ENCODE measurements at places on chromosomes 3 and 15.

GRCh38 chr15:96207377-96208006, 123.0 kb upstream of the NR2F2 start:
- DNase-seq: no peak

DNA sequence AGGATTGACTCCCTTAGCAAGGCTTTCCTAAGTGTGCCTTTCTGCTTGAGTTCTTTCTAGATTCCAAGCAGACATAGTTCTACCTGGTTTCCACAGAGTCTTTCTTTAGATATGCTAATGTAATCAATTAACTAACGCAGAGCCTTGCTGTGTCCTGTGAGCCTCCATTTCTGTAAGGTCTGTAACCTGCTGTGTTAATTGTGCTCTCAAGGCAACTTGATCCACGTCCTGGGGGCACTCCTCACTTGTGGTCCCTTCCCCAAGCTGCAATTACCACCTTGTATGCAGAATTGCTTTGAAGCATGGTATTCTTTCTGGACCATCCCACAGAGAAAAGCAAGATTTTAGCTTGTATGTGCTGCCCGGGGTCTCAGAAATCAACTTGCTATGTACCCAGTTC, 29.5 kb upstream of the THSD4 start:
- no peak for DNase-seq

GRCh38 chr15:41557673-41558399, 1.2 kb upstream of the TYRO3 start:
- no peak for DNase-seq

- DNase-seq: no peak
These were observed at the start of gene SLC28A1 for GRCh38 chr15:84883916-84884781. SLC28A1 (plus strand) TSS chr15:84884662; CDS start chr15:84887761, 3,099 bp downstream.

GRCh38 chr3:61813636-61814035, 252.3 kb downstream of the PTPRG start:
- no peak for DNase-seq

GRCh38 chr3:124584552-124585391, 145.5 kb upstream of the UMPS start:
- DNase-seq: no peak

DNA sequence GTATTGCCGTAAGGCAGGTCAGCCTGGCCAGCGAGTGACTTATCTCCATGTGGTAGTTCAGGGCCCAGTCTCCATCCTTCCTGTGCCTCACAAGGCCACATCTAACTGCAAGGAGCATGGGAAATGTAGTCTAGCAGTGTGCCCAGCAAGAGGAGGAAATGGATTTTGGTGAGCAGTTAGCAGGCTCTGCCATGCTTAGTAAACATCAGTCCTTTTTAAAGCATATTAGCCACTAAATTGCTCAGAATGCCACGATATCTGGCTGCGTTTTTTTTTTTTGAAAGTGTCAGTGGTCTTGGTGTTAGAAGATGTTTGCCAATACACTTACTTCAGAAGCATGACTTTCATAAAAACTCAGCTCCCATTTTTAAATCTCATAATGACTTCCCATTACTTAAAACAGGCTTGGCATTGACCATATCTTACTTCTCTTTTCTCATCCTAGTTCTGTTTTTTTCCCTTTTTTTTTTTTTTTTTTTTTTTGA, 470.2 kb upstream of the TPRG1 start:
- peak; percentile 8 for DNase-seq

DNA sequence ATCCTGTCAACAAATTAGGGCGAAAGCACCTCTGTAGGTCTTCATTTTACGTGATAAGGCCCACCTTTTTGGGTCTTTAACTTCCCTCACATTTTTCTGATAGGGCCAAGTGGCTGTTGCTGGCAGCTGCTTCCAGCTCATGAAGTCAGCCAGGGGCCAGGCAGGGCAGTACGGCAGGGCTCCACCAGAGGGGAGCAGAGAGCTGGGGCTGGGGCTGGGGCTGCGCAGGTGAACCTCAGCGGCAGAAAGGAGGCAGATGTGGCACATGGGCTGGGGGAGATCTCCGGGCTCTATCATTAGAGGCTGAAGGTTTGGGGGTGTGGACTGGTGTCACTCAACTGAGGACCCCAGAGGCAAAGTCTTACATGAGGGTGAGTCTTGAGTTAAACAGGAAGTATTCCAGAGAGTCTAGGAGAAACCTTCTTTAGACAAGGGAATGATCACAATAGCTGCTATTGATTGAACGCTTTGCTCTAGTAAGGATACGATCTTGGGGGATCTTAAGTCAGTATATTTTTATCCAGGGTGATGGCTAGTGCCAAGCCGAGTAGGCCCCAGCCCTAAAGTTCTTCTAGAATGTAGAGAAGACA, 62.8 kb upstream of the MEX3B start:
- DNase-seq: no peak

DNA sequence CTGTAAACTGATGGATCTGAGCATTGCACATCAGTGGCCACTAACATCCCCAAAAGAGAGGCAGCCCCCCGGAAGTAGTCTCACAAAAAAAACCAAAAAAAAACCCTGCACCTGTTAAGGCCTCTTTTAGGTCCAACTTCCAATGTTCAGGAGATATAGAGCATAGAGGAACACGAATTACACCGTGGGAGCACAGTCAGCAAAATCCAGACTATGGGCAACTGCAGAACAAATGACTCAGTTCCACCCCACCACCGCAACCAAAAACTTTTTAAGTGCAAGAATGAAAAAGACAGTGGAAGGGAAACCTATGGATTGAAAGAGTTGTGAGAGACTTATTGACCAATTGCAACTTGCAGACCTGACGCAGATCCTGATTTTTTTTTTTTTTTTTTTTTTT, 42.2 kb upstream of the NR2E3 start:
- DNase-seq: no peak

All from DMS153 (cell line).